Airway epithelial cell (primary cell): ENCODE measurements at places on chromosomes 1 and 21. TPM values are rescaled to one million over a fixed set of nuclear protein-coding genes. Genes with fewer than 3 reads are reported as not detected.

ATPAF1 gene
- 36.5 and 48.3 TPM in 2 replicates for total RNA-seq

TAF13 gene
- 39.3 and 56.4 TPM in 2 replicates for total RNA-seq

SUCO gene
- 10.3 and 13.5 TPM in 2 replicates for total RNA-seq

RIMS3 gene
- 1.3 and 1.5 TPM in 2 replicates for total RNA-seq

GNAT2 gene
- total RNA-seq: 0.14 and 0.21 TPM in 2 replicates

HMCN1 gene
- 0.46 and 1.3 TPM in 2 replicates for total RNA-seq

KCNH1 gene
- not detected in 2 replicates for total RNA-seq

OPTC gene
- not detected in 2 replicates for total RNA-seq

MYBPH gene
- total RNA-seq: not detected in 2 replicates

KRTAP6-3 gene
- total RNA-seq: not detected in 2 replicates

S100A8 gene
- total RNA-seq: 1,254 and 1,417 TPM in 2 replicates

PPP2R5A gene
- total RNA-seq: 20.8 and 30.0 TPM in 2 replicates

YY1AP1 gene
- total RNA-seq: 36.4 and 39.1 TPM in 2 replicates

ANGPTL3 gene
- total RNA-seq: not detected in 2 replicates

HNRNPR gene
- 78.4 and 115 TPM in 2 replicates for total RNA-seq

TEX38 gene
- not detected in 2 replicates for total RNA-seq

ERICH3 gene
- 0.07 TPM in 1 of 2 replicates, not detected in the other for total RNA-seq

ADCY10 gene
- total RNA-seq: not detected in 2 replicates

CENPF gene
- 26.4 and 39.8 TPM in 2 replicates for total RNA-seq

SYTL1 gene
- total RNA-seq: 72.4 and 96.0 TPM in 2 replicates

PTPRC gene
- not detected in 2 replicates for total RNA-seq

OR14K1 gene
- not detected in 2 replicates for total RNA-seq

SH2D2A gene
- 1.8 and 2.5 TPM in 2 replicates for total RNA-seq
